ENCODE measurements at places on chromosomes 16 and 17. TPM values are rescaled to one million over a fixed set of nuclear protein-coding genes. Genes with fewer than 3 reads are reported as not detected.

GRCh38 chr16:51439271-51439670 lies 288.2 kb upstream of the SALL1 start:
- DNase-seq: no peak

The SMIM22 gene
- not detected for polyA plus RNA-seq

DNA sequence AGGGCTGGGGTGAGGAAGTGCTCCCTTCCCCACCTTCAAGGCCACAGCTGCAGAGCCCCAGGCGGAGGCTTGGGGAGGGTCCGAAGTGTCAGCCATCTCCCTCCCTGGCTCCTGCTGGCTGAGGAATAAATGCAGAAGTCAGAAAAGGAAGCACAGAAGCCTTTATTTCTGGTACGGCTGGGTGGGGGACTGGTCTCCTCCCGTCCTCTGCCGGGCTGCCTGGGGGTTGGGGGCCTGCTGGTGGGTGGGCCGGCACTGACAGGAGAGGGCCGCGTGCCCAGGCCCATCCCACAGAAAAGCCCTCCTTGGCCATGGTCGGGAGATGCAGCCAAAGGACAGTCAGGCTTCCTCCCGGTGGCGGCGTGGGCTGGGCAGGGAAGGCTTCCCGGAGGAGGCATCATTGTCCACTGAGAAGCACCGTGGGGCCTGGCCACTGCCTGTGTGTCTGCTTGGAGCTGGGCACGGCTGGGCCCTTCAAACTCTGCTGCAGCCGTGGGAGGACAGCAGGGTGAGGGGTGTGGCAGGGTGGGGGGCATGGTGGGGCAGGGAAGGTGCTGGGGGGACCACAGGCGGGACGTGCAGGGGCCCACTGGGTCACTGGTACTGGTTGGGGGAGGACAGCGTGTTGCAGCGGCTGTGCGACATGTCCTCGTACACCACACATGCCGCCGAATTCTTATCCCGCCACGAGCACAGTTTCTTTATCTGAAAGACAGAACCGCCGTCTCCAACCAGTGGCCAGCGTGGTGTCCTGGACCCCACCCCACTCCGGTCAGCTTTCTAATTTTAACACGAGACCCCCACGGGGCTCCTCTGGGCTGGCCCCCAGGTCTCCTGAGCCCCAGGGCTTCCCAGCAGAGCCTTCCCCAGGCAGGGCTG lies 2.4 kb downstream of the CD7 start:
- no peak for DNase-seq

GRCh38 chr17:60960398-60961065 lies 282.9 kb downstream of the BCAS3 start:
- DNase-seq: no peak

DNA sequence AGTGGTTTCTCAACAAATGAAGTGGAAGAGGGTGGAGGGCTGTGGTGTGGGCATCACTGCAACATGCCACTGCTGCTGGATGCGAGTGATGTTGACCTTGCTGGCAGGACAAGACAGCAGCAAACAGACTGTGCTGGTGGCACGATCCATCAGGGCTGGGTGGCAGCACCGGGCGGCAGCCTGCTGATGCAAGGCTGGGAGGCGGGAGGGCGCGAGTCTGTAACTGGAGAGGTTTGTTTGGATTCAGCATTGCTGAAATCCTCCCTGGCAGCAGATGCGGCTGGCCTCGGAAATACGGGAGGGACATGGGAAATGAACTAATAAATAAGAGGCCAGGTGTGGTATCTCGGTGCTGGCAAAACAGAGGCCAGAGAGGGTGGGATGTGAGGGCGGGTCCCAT lies 224.2 kb downstream of the ENGASE start:
- no peak for DNase-seq

The ZNF213 gene
- 0.47 TPM for polyA plus RNA-seq

- no peak for DNase-seq
Measured at GRCh38 chr17:7249214-7249613, 2.3 kb downstream of the CTDNEP1 start.

The KRTAP4-5 gene
- not detected for polyA plus RNA-seq

DNA sequence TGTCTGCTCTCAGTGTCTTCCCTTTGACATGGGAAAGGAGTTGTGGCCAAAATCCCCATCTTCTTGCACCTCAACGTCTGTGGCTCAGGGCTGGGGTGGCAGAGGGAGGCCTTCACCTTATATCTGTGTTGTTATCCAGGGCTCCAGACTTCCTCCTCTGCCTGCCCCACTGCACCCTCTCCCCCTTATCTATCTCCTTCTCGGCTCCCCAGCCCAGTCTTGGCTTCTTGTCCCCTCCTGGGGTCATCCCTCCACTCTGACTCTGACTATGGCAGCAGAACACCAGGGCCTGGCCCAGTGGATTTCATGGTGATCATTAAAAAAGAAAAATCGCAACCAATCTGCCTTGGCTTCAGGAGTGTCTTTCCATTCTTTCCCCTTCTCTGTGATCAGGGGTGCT lies 918 bp upstream of the MRM1 start:
- DNase-seq: no peak

The TNP2 gene
- not detected for polyA plus RNA-seq

All from AG04450 (cell line).